ENCODE measurements at places on chromosomes 4 and X.

- no peak for DNase-seq
Observed at GRCh38 chr4:25021216-25021615, 9.5 kb downstream of the LGI2 start.

- DNase-seq = no peak
Observed at GRCh38 chr4:123127875-123128274, 205.5 kb upstream of the NUDT6 start.

GRCh38 chr4:8840006-8840793 is 31.4 kb downstream of the HMX1 start:
- DNase-seq = no peak

DNA sequence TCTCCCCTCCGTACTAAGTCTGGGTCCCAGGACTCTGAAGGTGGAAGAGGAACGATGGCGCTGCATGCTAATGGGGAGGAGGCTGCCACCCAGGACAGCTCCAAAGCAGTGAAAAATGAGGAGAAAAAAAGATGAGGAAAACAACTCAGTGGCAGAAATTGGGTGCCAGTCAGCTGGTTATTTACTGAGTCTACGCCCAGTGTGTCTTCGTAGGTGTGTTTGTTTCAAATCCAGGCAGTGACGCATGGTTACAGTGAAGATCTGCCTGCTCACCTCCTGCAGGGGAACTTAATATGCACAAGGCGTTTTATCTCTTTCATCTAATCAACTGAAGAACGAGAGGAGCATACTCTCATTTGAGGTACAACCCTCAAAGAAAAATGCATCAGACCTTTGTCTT is 70.9 kb upstream of the FBXW7 start:
- DNase-seq = no peak

DNA sequence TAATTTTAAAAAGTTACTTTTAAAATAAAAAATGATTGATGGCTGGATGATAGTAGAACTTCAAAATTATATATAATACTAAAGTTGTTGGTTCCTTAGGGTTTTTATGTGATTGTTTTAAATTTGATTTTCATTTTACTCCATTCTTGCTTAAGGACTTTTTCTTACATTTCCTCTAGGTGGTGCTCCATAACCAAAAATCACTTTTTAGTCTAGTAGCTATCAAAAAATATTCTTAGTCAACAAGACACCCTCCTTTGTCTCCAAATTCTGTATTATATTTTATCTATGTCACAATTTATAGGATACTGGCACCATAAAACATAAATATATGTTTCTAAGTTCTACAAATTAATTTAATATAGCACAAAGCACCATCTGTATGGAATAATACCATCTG is 67.2 kb upstream of the BRWD3 start:
- no peak for DNase-seq

DNA sequence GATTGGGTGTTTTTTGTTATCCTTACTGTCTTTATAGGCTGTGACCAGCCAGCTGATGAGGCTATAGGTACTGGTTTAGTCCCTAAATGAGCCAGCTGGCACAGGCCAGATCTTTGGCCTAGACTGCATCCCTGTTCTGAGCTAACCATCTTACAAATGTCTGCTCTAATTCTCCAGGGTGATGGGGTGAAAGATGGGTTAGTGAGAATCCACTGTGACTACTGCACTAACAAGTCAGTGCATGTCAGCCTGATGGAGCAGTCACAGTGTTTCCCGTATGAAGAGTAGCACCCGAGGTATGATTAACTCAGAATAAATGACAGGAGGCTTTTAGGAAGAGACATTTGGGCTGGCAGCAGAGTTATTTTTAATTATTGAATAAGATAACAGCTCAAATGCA is 181.0 kb downstream of the DCTD start:
- no peak for DNase-seq

DNA sequence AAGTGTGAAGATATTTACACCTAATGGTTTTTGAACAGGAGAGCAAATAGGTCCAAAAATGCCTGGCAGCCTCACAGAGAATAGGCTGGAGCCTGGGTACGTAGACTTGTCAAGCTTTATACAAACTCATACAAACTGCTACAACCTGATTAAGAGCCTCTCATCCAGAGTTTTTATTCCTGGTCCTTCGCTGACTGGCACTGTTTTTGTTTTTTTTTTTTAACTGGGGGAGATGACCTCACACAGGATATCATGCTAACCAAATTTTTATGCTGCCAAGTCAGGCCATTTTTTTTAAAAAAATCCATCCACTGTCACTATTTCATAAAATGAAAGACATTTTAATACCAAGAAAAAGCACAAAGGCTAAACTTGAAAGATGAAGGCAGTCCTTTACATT is 1.9 kb downstream of the FAM114A1 start:
- no peak for DNase-seq

- DNase-seq = no peak
Observed at GRCh38 chr4:158799856-158800255, 31.0 kb downstream of the FNIP2 start.

DNA sequence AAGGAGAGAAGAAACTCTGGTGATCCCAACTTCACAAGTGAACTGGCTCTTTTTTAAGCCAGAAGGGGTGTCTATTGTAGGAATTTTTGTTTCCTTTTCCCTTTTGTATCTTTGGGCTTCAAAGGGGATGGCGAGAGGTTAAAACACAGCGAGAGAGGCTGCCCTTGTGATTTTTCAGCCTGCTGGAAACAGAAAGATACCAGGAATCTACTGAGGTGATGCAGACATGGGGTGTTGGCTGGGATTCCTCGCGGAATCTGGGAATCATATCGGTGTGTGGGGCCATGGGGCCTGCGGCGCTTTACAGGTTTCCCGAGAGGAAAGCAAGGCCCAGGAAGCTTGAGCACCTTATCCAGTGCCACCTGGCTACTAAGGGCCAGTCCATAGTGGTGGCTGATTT is 99.4 kb upstream of the STX18 start:
- DNase-seq = no peak

GRCh38 chr4:80221161-80221560 is 23.9 kb downstream of the PRDM8 start:
- no peak for DNase-seq

DNA sequence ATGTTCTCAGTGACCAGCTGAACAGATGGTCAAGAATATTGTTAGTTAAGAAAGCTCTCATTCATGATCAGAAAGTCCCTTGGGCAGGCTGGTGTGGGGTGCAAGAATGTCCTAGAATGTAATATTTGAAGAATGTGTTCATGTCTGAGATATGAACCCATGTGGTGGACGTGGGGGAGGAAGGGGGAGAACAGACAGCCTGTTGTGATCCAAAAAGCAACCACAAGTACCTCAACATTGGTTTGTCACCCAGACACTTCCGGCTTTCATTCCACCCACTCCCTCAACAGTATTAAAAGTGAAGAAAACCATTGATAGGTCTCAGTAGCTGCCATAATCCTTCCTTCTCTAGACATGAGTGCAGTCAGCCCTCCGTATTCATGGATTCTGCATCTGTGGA is 82.2 kb downstream of the MAML3 start:
- no peak for DNase-seq

DNA sequence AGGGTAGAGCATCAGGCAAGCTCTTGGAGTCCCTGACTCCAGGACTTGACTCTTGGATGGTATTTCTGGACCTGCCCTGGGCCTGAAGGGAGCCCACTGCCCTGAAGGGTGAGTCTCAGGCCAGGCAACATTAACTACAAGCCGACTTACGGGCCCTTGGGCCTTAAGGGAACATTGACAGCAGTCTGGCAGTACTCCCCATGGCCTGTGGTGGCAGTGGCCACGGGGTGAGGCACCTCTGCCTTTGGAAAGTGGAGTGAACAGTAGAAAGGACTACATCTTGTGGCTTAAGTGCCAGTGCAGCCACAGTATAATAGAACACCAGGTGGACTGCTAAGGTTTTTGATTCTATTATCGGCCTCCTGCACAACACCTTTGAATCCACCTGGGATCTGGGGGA is 36.3 kb downstream of the SH3BGRL start:
- DNase-seq = no peak

DNA sequence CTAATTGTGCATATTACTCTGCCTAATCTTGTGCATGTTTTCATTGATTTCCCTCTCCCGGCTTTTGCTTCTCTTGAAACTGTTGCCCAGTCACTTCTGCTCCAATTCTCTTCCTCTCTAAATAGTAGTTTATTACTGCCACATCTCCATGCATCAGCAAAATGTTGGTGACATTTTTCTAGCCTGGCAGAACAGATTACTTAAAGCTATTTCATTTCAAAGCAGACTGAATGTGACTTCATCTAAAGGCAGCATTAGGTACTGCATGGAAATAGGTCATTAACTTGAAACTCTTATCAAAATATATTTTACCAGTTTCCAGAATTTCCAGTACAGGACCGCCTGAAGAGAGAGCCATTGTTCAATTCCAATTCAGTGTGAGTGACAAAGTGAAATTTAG is 52.4 kb downstream of the HPGDS start:
- no peak for DNase-seq

GRCh38 chr4:9773471-9773870 is 8.0 kb upstream of the DRD5 start:
- DNase-seq = no peak

- DNase-seq = no peak
Observed at GRCh38 chr4:151415978-151416377, 7.0 kb downstream of the FHIP1A start.

DNA sequence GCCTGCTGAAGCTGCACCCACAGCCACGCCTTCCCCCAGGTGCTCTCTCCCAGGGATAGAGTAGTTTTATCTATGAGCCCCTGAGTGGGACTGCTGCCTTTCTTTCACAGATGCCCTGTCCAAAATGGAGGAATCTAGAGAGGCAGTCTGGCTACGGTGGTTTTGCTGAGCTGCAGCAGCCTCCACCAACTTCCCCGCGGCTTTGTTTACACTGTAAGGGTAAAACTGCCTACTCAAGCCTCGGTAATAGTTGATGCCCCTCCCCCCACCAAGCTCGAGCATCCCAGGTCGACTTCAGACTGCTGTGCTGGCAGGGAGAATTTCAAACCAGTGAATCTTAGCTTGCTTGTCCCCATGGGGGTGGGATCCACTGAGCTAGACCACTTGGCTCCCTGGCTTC is 84.5 kb downstream of the PRKG2 start:
- no peak for DNase-seq

DNA sequence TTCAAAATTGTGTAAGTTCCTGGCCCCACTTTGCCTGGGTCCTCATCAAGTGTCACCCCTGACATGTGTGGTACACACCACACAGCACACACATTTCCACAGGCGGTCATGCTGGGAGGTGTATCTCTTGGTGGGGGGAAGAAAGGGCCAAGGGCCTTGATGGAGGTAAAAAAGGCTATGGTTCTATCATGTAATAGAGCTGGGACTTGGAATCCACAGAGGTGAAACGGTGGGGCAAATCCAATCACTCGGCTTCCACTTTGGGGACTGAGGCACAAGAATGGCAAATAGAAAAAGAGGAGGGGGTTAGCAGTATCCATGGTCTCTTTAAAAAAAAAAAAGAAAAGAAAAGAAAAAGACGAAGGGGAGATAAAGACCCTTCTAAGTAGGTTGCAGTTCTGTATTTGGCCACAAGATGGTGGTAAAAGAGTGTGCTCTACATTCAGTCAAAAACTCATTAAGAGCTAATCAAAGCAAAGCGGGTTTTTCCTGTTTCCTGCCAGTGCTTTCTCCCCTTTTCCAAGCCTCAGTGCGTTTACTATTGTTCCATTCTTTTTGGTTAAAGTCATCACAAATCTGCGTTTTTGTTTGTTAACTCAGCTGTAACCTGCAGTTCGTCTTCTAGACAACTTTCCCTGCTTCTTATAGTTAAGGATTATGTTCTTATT is 37.0 kb upstream of the ATP6AP2 start:
- DNase-seq = no peak

- no peak for DNase-seq
Observed at GRCh38 chr4:80219301-80220025, 22.2 kb downstream of the PRDM8 start.

DNA sequence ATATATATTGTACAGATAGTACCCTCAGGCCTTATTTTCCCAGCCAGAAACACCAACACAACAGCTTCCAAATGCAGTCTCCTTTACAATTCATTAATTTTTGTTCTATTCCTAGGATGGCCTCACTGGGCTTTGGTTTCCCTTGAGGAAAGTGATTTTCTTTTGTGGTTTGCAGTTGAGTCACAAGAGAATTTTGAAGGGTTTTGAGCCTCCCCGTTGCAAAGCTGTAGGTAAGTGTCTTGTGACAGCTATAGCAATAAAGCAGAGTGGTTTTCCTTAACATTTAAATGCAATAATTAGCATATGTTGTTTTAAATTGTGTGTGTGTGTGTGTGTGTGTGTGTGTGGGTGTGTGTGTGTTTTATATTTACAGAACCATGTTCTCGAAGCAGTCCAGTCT is 54.1 kb upstream of the WDR17 start:
- DNase-seq = no peak

- DNase-seq = no peak
Observed at GRCh38 chr4:17115583-17115982, 217.1 kb upstream of the LDB2 start.

DNA sequence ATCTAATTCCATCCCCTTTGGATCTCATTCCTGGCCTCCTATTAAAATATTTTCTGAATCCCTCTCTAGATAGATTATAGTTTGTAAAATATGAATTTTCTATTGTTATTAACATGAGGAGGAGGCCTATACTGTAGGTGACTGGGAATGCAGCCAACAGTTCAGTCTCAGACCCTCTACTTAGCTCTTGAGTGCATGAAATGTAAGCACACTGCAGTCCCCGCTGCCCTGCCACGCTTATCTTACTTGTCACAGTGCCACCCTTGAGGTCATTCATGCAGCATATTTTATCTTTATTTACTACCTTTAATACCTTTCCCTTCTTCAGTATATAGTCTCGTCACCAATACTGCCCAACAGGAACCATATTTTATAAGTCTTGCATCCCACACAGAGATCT is 151.0 kb downstream of the CAMK2D start:
- DNase-seq = no peak

GRCh38 chrX:23952984-23953907 is 45.4 kb downstream of the CXorf58 start:
- no peak for DNase-seq

DNA sequence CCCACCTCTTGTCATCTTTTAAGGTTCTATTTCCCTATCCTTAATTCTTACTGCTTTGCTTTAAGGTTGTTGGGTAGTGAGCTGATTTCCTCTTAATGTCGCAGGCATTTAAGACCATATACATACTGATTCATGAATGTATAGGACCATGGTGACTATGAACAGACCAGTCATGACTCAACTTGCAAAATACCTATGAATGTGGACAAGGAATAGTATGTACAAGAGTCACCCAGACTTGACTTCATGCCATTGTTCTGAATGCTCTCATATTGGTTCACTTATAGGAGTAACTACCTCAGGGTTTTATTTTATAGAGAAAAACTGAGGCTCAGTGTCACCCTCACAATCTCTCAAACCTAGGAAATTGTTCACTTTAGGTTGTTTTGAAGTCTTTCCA is 44.3 kb downstream of the CCNG2 start:
- no peak for DNase-seq

- no peak for DNase-seq
Observed at GRCh38 chr4:159414305-159414704, 311.4 kb downstream of the RAPGEF2 start.

- DNase-seq = no peak
Observed at GRCh38 chr4:26175905-26176470, 144.8 kb upstream of the RBPJ start.

GRCh38 chrX:136166221-136166855 is 19.0 kb downstream of the FHL1 start:
- no peak for DNase-seq

GRCh38 chr4:9608300-9608699 is 164.1 kb downstream of the DEFB131A start:
- DNase-seq = no peak

- DNase-seq = no peak
Observed at GRCh38 chr4:72418458-72418857, 150.6 kb downstream of the ADAMTS3 start.

Data from vagina (tissue), 2 donors.